ENCODE measurements at places on chromosomes 5 and 9.

- no peak for DNase-seq
Observed at GRCh38 chr9:122923947-122924346, 7.4 kb downstream of the ZBTB26 start.

GRCh38 chr9:1101846-1102641 is 51.9 kb downstream of the DMRT2 start:
- DNase-seq, result no peak

GRCh38 chr9:2781336-2781735 is 62.6 kb downstream of the PUM3 start:
- no peak for DNase-seq

- DNase-seq, result no peak
Observed at GRCh38 chr9:71937070-71937625, 25.7 kb downstream of the C9orf85 start.

DNA sequence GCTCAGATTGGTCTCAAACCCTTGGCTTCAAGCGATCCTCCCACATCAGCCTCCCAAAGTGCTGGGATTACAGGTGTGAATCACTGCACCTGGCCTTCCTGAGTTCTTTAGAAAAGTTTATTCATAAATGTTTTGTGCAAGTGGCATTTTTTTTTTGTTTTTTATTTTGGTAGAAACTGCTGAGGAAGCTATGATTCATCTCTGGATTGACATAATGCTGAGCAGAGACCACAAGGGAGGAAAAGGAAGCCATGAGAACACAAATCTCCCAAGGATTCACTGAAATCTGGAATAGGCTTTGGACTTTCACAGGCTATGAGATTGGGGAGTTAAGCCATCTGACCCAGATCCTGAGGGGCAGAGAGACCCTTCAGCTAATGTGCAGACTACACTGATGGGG is 3.4 kb upstream of the SLC46A2 start:
- no peak for DNase-seq

- peak; percentile 88 for DNase-seq
Observed at GRCh38 chr5:39074017-39074814, at the start of gene RICTOR. Gene RICTOR (minus strand): TSS chr5:39074399. CDS start chr5:39074377, 22 bp downstream.

DNA sequence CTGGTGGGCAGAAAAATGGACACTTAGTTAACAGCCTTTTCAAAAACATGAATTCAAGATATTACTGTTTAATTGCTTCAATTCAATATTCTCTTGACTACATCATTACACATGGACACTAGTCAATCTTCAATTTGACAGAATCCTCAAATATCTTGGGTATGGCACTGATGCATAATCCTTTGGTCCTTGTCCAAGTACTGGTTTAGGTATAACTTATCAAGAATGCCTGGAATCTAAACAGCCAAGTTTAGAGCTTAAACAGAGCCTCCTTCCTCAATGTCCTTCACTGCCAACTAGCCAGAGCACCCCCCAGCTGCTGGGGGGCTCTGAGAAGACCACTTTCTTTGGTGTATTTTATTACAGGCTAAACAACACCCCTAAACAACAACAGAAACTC is 61.6 kb upstream of the ERCC6L2 start:
- no peak for DNase-seq

All from T1000 (cell line).